ENCODE measurements at places on chromosomes 12 and 14.

GRCh38 chr14:64945431-64946178, 3.1 kb upstream of the GPX2 start:
- no peak for DNase-seq

DNA sequence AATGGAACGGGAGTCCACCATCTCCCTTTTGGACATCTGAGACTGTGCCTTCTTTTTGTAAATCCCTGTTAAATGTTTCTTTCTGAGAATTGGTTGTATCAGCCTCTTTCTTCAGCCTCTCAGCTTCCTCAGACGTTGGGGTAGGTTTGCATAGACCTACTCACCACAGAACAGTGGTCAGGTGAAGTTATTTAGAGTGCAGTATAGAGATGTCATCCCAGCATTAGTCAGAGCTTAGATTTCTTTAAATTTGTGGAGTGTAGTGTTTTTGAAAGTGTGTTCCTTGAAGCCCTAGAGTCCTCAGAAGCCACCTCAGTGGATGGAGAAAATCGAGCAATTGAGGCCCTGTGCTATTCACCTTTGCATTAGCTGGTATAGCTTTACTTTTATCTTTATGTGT, 8.9 kb upstream of the EEA1 start:
- DNase-seq, result no peak

GRCh38 chr12:121814429-121815119, 10.8 kb downstream of the SETD1B start:
- DNase-seq, result no peak

GRCh38 chr12:31218203-31219025, 107.5 kb downstream of the SINHCAF start:
- DNase-seq, result no peak

Measured in activated naive CD4-positive, alpha-beta T cell (primary cell).